GOT3 (cell line): ENCODE measurements at places on chromosomes 16 and 17.

DNA sequence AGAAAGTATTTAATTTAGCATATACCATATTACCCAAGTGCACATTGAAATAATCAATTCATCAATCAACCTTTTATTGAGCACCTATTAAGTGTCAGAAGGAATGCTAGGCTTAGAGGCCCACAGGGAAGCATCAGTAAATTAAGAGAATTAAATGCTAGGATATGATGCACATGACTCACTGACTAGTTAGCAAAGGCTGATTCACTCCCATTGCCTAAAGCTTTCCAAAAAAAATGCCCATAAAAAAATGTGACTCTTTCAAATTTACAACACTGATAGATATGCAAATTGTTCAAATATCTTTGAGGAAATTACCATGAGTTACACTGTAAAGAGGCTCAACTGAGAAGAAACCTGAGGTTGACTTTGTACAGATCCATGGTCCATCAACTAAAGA is 883.3 kb downstream of the CDH11 start:
- DNase-seq, result no peak

- no peak for DNase-seq
These were observed 136.7 kb upstream of the GSE1 start for GRCh38 chr16:85476389-85476788.

GRCh38 chr17:80523956-80524712 is 20.5 kb upstream of the RPTOR start:
- no peak for DNase-seq

DNA sequence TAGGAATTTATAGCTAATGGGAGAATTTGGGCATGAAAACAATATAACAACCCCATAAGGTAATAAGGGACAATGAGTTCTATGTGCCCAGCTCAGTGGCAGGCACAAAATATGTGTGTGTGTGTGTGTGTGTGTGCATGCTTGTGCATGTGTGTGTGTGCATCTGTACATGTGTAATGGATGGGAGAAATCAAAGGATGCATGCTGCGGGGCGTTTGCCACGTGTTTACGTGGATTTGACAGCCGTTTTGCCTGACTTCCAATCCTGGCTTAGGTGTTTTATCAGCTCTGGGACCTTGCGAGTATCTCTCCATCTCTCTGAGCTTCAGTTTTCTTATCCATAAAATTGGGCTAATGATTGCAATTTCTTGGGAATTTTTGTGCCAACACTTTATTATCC is 108.4 kb downstream of the IRX5 start:
- no peak for DNase-seq

DNA sequence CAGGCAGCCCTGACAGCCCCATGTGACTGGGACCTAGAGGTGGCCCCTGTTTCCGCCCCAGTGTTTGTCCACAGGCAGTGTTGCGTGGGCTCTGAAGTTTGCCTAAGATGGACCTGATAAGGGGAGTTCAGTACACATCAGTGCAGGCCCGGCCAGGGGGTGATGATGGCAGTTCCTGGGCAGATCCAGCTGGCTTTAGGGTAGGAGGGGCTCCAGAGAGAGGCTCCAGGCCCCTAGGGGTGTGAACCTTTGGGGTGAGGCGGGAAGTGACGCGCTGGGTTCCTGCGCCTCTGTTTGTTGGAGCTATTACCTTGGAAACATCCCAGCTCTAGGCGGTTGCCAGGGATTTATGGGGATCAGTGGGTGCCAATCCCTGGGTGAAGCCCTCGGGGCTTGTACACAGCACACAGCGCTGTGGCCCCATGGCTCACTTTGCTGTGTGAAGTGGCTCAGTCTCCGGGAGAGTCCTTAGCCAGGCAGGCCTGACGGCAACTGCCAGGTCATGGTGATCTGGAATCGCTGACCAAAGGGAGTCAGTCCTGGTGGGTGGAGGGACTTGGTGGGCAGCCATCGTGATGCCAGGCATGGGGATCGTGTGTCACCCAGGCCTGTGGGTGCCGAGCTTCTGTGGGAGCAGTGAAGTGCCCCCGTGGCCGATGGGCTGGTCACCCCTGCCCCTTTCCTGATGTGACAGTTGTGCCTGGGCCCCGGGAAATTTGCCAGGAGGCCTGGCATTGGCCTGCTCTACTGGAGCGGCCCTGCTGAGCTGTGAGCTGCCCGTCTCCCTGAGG is 146.1 kb downstream of the SEC14L1 start:
- DNase-seq, result peak; percentile 44

- no peak for DNase-seq
These were observed 18.4 kb downstream of the SP2 start for GRCh38 chr17:47914306-47914948.

DNA sequence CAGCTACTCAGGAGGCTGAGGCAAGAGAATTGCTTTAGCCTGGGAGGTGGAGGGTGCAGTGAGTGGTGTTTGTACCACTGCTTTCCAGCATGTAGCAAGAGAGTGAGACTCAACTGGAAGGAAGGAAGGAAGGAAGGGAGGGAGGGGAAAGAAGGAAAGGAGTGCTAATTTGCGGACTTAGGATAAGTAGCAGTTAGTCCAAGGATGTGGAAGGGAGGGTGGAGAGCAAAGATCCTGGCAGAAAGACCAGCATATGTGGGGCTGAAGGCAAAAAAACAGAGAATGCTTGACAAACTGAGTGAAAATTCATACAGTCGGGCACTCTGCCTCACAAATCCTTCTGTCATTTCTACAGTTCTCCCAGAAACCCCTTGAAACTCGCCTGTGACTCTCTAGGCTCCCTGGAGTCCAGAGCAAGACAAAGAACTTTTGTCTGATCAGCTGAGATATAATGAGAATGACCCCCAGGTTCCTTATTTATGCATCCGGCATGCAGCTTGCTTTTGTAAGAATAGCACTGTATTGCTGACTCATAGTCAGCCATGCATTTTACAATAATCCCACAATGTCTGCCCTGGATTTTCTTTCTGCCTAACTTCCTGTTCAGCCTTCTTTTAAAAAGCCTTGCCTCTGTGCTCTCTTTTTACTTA is 31.5 kb downstream of the CDK5RAP3 start:
- no peak for DNase-seq

- no peak for DNase-seq
These were observed 1.2 kb downstream of the PCGF2 start for GRCh38 chr17:38746849-38747462.

- no peak for DNase-seq
These were observed at the start of gene STAT5B for GRCh38 chr17:42276359-42276608. Gene STAT5B, minus strand, starts transcription at chr17:42276391. Its CDS starts 44,264 bp downstream, at chr17:42232127.
